ENCODE measurements at places on chromosomes 1 and 21.
A peak's percentile ranks its signal among the peaks of the same experiment; 100 is the strongest.

- peak; percentile 72 for DNase-seq
Observed at GRCh38 chr21:44949779-44950198, 10.0 kb downstream of the SLX9 start.

- no peak for DNase-seq
Observed at GRCh38 chr1:111789666-111790316, 34.1 kb downstream of the DDX20 start.

DNA sequence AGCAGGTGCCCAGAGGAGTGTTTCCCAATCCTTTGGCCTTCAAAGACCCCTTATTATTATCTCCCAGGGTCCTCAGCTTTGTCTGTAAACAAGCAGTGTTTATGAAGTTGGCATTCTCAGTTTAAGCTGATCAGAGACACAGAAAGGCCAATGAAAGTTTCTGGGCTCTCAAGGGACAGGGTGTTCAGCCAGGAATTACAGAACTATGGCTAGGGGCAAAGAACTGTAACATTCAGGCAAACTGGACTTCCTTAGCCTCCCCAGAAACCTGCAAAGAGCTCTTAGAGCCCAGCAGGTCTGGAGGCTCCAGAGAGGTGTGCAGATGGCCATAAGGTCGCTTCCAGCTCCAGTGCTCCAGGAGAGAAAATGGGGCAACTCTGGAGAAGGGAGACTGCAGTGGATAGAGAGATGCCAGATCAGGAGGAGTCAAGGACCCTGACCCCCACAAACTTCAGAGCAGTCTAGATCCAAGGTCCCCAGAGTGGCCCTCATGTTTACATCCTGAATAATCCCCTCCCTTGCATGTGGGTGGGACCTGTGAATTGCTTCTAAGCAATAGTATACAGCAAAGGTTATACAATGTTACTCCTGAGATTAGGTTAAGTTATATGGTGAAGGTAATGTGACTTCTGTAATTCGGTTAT, 6.2 kb downstream of the ECHDC2 start:
- no peak for DNase-seq

- no peak for DNase-seq
Observed at GRCh38 chr21:24367936-24368335, 1239.3 kb downstream of the MRPL39 start.

- DNase-seq = no peak
Observed at GRCh38 chr1:172898866-172899265, 151.9 kb downstream of the TNFSF18 start.

DNA sequence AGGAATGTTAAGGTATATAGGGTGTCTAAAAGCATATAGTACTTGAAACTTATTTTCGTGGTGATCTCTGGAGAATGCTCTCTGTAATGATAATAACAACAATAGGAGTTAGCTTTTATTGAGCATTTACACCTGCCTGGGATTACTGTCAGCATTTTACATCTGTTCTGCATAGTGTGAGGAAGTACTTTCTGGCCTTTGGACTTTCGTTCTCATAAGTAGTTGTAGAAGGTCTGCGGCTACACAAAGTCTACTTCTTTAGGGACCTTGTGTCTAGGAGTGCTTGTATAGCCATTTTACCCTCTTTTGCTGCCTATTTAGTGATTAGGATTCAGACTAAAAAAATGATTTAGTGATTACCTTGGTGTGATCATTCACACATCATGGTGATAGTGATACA, 103.6 kb upstream of the GPR52 start:
- no peak for DNase-seq

DNA sequence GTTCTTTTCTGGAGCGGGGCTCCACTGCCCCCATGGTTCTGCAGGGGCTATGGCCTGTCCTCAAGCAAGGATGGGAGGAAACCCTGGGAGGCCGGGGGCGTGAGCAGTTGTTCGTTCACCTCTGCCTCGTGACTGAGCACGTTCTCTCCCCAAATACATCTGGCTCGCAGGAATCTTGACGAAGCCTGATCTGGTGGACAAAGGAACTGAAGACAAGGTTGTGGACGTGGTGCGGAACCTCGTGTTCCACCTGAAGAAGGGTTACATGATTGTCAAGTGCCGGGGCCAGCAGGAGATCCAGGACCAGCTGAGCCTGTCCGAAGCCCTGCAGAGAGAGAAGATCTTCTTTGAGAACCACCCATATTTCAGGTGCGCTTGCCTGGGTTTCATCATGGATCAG, 15.5 kb downstream of the MX1 start:
- no peak for DNase-seq

DNA sequence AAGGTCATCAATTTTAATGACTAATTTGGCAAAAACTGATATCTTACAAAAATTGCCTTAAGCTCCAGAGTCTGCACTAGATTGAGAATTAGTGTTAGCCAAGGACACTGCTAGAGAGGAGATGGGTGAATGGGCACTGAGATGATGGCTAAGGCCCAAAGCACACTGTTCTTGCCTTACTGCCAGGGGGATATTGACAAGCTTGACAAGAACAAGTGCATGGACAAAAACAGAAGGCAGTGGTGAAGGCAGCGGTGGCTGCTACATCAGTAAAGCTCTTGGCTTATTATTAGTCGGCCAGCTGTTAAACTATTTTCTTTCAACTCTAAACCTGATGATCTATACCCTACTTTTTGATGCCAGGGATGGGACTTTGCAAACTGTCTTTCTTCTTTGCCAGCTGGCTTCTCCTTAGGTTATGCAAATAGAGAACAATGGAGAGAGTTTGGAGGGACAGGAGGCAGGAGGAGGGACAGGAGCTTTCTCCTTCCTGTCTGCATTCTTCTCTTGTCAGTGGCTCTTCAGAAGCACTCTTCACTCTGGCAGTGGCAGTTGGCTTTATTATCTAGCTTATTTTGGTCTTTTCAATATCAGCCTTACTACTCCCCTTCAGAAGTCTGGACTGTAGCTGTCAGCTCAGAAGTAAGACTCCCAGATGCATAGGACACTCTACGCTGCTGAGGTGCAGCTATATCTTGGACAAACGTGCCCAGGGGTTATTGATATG, 853.5 kb upstream of the TMPRSS15 start:
- DNase-seq = no peak

- no peak for DNase-seq
Observed at GRCh38 chr1:8604041-8604945, 213.1 kb downstream of the RERE start.

GRCh38 chr1:38203441-38203840, 156.8 kb upstream of the POU3F1 start:
- DNase-seq = no peak

DNA sequence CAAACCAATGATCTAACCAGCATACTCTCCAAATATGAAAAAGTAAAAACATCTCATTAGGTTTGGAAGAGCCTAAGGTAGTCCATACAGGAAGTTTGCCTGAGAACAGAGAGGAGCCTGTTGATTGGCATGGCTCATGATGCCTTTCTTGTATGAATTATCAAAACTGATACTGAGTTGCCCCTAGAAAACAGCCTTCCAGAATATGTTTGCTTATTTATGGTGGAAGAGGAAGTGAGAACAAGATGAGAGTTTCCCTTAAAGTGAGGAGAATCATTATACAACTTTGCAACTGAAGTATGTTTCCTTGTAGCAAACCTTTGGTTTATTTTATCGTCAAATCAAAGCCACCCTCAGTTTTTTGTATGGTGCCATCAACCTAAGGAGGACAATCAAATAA, 23.8 kb upstream of the KIAA1614 start:
- no peak for DNase-seq

DNA sequence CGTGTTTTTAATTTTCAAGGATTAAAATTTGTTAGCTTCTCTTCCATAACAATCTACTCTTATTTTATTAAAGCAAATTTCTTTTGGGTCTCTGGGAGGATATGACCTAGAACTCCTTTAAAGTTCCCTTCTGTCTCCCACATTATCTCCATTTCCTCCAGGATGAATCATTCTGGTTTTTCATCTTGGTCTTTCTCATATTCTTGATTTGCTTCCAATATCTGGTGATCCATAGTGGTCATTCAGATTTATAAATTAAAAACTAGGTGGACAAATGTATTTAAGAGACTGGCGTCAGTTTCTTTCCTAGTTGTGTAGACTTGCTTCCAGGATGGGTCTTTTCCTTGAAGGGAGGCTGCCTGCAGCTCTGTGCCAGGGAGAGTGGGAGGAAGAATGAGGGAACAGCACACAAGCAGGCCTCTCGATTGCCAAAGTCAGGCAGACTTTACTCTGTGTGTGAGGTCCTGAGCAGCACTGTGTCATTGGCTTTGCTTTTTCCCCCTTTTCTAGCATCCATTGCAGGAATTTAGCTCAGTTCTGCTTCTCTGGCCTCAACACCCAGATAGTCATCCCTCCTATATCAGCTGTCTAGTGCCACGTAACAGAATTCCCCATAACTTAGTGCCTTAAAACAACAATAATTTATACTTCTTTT, 48.1 kb upstream of the FOXO6 start:
- no peak for DNase-seq

GRCh38 chr1:181028615-181029014, 5.2 kb upstream of the MR1 start:
- no peak for DNase-seq

- DNase-seq = no peak
Observed at GRCh38 chr1:204873176-204873575, 2.5 kb downstream of the NFASC start.

DNA sequence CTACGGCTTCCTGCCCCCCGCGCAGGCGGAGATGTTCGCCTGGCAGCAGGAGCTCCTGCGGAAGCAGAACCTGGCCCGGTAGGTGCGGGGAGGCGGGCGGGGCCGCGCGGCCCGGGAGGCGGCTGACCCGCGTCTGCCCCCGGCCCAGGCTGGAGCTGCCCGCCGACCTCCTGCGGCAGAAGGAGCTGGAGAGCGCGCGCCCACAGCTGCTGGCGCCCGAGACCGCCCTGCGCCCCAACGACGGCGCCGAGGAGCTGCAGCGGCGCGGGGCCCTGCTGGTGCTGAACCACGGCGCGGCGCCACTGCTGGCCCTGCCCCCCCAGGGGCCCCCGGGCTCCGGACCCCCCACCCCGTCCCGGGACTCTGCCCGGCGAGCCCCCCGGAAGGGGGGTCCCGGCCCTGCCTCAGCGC, 16.6 kb downstream of the NOC2L start:
- DNase-seq = no peak

GRCh38 chr1:75970631-75971030, 38.4 kb upstream of the ASB17 start:
- DNase-seq = no peak

DNA sequence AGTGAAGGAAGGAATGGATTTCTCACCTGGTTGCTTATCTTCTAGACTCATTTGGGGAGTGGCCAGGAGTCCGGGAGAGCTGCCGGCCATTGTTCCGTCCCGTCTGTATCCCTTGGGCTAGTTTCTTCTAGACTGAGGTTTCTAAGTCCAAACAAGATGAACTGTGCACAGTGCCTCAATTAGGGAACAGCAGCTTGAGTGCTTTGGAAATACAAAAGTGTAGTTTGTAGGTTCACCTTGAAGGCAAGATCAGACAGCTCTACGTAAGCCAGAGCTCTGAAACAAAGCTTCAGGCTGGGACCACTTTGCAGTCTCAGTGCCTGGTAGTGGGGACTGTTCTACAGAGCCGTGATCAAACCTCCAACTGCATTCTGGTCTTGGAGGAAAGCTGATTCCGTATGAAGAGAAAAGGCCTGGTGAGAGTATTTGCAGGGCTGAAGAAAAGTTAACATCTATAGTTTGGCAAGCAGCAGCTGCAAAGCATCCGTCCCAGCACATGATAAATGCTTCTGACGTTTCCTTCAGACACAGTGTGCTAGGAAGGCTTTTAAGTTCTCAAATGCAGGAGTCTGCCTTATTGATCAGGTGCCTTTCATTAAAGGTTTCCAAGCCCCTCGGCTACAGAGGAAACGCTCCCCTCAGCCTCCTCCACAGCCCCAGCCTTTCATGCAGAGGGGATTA, 432.8 kb downstream of the KIF26B start:
- DNase-seq = no peak

- peak; percentile 63 for DNase-seq
Observed at GRCh38 chr1:22024485-22025367, 23.3 kb downstream of the CELA3A start.

- DNase-seq = no peak
Observed at GRCh38 chr1:113247782-113248181, 142.5 kb upstream of the MAGI3 start.

DNA sequence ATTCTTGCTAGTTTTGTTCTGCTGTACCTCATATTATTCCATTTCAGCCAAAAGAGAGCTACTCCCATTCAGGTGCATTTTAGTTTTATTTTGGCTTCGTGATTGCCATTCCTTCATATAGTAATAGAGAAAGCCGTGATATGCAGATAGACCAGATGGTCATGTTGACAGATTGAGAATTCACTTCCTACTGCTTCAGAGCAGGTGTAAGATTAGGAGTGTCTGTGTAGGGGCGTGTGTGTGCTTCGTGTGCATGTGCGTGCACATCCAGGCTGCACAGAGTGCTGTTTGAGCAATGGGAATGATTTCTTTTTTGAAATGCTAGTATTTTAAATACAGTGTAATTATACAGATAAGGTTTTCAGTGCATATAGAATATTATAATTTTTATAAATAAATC, 10.3 kb downstream of the NFIA start:
- no peak for DNase-seq

GRCh38 chr1:8984990-8985389, 39.3 kb downstream of the CA6 start:
- DNase-seq = no peak

GRCh38 chr1:198316546-198317100, 159.8 kb downstream of the NEK7 start:
- DNase-seq = no peak

- DNase-seq = no peak
Observed at GRCh38 chr1:67583462-67583950, 101.5 kb upstream of the GADD45A start.

DNA sequence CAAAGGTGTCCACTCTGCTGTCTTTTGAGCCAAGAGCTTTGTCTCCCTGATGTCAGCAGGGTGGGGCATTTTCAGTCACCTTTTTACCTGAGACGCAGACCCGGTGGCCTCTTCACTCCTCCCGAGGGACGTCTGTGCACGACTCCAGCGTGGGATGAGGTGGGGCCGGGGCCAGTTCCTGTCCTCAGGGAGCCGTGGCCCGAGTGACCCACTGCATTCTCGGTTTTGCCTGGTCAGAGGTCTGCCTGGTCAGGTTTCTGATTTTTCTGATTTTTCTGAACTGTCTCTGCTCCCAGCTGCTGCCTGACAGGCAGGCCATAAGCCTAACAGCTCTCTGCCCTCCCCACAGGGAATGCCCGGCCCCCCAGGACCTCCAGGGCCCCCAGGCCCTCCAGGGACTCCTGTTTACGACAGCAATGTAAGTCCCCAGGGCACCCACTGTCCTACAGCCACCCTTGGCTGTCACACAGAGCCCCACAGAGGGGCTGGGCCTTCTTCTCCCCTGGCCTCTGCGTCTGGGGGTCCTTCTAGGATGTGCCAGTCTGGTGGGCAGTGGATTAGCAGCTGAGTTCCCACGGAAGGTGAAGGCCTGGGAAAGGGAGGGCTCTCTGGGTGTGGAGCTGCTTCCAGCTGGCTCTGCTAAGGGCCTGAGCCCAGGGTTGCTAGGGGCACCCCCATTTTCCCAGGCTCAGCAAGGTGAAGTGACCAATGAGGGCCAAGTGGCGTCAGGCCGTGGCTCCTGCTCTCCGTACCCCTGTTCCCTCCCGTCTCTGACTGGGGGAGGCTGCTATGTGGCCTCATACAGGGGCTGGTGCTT, 45.9 kb downstream of the SLC19A1 start:
- DNase-seq = no peak

Data from M059J (cell line).